Foreskin fibroblast (primary cell): ENCODE measurements at places on chromosomes 7 and 10.
A peak's percentile ranks its signal among the peaks of the same experiment; 100 is the strongest.

GRCh38 chr10:121448766-121449421 lies 149.3 kb downstream of the FGFR2 start:
- no peak for DNase-seq

- DNase-seq, result no peak
Observed at GRCh38 chr10:110455446-110455845, 42.3 kb upstream of the DUSP5 start.

- peak; percentile 66 for DNase-seq
Observed at GRCh38 chr7:91263384-91264045, 718 bp upstream of the FZD1 start.

- DNase-seq, result no peak
Observed at GRCh38 chr7:151252961-151253711, 4.6 kb upstream of the SMARCD3 start.

DNA sequence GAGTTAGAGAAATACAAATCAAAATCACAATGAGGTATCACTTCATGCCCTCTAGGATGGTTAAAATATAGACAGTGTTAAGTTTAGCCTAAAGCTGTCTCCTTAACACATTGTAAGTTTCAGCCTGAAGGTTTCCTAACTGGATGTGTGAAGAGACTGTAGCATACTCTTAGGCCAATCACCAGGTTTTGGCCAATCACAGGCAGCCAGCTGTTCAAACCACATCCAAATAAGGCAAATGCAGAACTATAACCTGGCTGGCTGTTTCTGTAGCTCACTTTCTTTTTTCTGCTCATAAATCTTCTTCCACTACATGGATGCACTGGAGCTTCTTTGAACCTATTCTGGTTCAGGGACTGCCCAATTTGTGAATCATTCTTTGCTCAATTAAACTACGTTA lies 19.7 kb downstream of the ESYT2 start:
- no peak for DNase-seq

DNA sequence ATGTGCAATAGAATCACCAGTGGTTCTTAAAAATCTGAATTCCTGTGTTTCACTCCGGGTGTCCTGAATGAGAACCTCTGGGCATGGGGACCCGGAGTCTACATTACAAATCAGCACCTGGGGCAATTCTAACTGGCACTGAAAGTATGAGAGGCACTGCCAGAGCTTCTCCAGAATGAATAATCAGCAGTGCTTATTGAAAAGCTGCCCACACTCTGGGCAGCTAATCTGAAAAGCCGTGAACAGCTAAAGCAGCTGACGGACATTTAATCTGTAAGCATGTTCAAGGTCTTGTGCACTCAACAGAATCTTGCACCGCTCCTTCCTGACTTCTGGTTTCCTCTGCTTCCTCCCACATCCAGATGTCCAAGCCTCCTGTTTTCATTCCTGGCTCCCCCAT lies 113.3 kb upstream of the KIF5B start:
- DNase-seq, result no peak

DNA sequence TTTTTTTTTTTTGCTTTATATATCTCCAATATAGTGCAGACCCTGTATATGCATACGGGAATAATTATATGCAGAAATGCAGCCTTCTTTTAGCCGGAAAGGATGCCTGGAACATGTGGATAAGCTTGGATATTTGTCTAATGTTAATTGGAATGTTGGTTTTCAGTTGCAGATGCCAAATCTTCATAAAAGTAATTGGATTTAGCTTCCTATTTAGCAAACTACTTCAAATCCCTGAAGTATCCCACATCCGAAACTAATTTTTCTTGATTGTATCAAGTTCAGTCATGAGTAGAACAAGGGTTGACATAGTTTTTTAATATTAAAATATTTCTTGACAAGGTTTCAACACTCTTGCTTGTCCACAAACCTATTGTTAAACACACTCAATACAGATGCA lies 281.7 kb downstream of the BBS9 start:
- DNase-seq, result no peak

DNA sequence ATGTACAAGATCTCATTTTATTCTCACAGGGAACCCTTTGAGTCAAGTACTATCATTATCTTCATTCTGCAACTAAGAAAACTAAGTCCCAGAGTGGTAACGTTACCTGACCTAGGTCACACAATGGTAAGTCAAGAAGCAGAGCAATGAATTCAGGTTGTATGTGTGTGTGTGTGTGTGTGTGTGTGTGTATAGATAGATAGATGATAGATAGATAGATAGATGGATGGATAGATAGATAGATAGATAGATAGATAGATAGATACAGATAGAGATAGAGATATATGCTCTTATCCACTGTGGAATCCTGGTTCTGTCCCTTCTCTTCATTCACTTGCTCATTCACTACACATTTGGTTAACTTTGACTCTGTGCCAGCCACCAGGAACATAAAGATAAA lies 29.8 kb downstream of the ASAH2 start:
- DNase-seq, result no peak

DNA sequence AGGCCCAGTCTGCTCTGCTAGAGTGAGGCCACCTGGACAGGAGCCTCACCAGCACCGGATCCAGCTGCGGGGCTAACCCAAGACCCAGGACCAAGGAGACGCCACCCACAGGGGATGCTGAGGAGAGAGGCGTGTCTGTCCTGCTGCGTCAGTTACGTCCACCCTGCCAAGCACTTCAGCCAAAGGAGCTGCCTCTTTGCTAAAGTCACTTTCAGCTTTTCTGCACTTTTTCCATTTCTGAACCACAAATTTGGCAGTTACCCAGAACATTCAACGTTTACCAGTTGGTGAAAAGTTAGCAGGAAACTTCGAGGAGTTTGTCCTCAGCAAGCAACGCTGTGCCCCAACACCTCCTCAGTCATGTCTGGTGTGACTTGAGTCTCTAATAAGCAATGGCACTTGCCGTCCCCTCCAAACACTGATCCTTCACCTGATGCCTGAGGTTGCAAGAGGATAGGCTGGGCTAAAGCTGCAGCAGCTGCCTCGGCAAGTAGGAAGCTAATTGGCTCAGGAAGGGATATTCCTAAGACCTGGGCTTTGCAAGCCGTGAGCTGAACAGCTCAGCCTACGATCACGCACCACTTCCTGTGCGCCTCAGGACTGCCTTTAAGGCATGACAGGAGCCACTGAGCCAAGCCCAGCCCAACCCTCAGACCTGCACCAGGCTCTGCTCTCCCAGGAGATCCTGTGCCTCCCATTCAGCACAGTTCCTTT lies 40.1 kb downstream of the KCNH2 start:
- no peak for DNase-seq

GRCh38 chr7:101271021-101271420 lies 26.1 kb upstream of the FIS1 start:
- DNase-seq, result no peak

DNA sequence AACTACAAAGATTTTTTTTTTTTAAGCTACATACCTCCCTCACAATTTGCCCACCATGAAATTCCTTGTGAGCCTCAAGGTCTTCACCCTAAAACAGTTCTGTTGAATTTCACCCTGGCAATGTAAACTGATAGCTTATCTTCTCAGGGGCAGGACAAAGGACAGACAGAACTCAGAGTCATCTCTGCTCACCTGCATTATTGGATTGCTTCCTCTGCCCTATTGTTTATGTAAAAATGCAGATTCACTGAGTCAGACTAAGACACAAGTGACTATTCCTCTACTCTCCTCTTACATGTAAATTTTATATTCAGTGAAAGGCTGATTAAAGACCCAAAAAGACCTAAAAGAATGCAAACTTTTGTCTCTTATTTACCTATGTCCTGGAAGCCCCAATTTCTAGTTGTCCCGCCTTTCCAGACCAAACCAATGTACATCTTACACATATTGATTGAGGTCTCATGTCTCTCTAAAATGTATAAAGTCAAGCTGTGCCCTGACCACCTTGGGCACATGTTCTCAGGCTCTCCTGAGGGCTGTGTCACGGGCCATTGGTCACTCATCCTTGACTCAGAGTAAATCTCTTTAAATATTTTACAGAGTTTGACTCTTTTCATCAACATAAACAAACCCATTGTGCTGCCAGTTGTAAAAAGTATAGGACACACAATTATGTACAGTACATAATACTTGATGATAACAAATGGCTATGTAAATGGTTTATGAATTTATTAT lies 440.2 kb downstream of the HTR7 start:
- peak; percentile 23 for DNase-seq

DNA sequence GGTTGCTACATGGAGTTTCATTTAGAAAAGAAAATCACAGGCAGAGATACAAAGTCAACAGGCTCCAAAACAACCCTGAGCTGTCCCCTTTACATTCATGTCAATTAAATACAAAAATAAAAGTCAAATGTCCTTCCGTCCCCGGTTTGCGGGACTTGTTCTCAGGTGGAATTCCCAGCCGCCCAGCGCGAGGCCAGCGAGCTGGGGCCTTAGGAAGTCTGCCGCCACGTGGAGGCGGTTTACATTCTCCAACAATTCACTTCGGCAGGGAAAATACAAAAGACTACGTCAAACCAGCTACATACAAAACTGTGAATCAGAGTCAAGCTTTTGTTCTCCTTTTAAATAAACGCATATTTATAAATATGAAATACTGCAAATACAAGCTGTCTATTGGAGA lies 25.3 kb upstream of the DDC start:
- DNase-seq, result no peak

DNA sequence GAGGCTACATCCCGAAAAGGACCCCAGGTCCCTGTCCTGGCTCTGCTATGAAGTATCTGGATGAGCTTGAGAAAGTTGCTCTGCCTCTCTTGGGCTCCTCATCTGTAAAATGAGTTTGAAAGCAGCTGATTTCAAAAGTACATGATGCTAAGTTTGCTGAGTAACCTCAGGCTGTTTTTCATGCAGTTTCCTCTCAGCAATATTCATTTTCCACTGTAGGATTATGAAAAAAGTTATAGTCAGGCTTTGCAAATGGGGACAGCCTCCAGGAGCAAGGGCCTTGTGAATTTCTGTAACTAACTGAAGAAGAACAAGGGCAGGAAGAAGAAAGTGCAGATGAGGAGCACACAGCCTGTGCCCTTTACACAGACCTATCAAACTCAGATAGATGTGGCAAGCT lies 167.3 kb upstream of the KMT2E start:
- no peak for DNase-seq

DNA sequence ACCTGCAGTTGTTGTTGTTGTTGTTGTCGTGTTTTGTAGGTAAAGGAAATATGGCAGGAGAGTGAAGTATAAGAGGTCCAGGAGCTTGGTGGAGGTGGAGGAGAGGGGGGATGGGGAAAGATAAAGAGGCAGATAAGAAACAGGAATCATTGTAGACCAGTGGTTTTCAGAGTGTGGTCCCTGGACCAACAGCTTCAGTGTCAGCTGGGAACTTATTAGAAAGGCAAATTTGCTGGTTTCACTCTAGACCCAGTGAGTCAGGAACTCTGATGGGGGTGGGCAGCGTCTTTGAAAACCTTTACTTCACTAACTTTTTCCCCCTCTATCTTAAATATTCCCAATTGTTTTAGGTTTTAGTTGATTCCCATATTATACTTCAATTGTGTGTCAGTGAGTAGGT lies 241.5 kb downstream of the AUTS2 start:
- no peak for DNase-seq

DNA sequence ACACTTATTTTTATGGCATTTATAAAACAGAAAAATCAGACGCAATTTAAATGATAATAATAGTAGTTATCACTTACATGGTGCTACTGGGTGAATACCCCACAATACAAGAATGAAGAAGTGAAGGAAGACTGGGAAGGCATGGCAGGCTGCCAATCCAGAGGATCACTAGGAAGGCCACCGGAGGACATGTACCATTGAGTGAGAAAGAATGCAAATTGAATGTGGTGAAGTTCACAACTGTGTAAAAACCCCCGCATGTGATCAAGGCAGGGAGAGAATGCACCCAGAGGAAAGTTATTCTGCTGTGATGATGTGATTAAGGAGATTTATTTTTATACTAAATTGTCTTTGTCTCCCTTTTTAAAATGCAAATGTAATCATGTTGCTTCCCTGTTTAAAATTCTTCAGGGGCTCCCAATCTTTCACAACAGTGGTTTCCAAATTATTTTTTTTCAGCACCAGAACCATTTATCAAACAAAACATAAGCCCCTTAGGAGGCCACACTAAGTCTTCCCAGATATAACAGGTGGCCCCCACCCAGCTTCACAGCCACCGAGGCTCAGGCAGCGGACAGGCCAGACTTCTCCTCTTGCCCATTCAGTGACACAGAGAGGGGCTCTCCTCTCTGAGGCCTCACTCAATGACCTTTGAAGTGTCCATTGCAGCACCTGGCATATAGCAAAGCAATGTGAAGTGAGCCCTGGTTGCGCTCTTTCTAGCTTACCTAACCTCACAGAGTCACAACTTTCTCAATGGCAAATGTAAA lies 59.6 kb downstream of the FRMPD2 start:
- DNase-seq, result no peak

- peak; percentile 84 for DNase-seq
Observed at GRCh38 chr7:128783143-128783861, 7.7 kb upstream of the OPN1SW start.

- DNase-seq, result no peak
Observed at GRCh38 chr10:27383595-27384542, 120.2 kb upstream of the RAB18 start.
